Effector CD8-positive, alpha-beta T cell (primary cell): ENCODE measurements at places on chromosomes 1 and 21.

DNA sequence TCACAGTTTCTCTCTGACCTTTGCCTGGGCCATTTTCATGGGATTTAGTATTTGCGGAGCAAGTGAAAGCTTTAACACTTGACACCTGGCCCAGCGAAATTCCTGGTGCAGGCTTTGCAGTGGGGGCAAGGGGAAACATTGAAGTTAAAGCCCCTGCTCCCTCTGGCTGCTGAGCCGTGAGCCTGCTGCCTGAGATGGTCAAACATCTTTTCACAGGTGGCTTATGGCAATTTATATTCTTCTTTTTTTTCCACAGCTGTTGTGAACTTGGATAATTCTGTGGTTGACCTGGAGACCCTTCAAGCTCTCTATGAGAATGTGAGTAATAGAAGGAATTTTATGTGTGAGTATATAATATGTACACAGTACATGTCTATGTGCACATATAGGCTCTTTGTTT is 202.9 kb downstream of the FMN2 start:
- DNase-seq = no peak

GRCh38 chr1:205301205-205301821 is 20.2 kb downstream of the NUAK2 start:
- DNase-seq = no peak

DNA sequence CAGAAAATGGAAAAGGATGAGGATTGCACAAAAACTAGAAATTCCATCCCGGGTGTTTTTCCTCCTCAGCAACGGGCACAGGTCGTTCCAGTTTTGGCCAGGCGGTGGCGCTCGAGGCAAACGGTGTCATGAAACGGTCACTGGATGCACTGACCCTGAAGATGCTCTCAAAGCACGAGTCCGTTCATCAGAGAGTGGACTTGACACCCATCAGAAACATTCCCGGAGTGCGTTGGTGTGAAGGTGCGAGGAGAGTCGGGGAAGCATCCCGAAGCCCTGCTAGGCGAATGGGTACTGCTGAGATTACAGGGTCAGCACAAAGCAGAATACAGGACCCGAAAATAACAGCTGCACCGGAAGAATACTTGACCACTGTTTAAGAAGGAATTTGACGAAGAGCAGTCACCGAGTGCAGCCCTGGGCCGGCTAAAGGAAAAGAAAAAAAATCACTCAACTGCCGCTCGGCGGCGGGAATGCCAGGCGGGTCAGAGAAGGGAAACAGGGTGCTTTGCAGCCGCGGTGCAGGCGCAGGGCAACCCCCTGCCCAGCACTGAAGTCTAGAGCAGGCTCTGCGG is 71.7 kb upstream of the ETS2 start:
- peak; percentile 60 for DNase-seq

GRCh38 chr1:30363031-30363430 is 360.4 kb downstream of the MATN1 start:
- DNase-seq = no peak

DNA sequence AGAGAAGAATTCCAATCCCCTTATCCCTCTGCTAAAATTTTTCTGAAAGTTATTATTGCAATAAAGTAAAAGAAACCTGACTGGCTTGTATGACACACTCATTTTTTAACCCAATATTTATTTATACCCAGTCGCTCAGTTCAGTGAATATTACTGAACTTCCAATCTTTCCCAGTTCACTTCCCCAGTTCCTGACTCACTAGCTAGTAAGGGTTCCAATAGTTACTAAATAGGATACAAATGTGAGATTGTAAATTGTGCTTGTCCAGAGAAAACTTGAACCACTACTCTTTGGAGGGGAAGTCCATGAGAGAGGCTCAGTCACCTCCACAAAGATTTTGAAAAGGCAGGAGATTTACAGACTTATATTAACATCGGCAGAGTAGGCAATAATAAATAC is 31.4 kb downstream of the PRDX6 start:
- DNase-seq = no peak

DNA sequence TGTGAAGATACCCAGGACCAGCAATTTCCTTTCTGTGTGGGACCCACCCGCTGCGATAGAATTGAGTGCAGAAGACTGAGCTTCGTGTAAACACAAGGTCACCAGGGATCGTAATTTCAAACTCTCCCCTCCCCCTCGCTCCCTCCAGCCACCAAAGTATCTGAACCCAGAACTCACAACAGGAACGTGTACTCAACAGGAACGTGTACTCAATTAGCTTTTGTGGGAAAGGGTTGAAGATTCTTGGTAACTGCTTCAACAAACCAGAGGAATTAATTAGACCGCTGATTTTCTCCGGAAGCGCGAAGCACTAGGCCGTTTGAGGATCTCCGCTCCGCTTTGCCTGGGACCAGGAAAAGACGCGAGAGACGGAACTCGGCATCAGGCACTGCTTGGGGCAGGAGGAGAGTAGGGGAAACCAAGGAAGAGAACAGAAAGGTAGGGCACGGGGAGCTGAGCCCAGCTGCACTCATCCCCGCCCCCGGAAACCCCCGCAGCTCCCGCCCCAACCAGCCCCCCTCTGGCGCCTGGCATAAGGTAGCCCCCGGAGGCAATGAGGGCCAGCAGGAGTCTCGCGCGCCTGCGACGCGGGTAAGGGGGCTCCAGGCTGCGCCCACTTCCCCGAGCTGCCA is 453 bp downstream of the DRAM2 start:
- DNase-seq = peak; percentile 69

DNA sequence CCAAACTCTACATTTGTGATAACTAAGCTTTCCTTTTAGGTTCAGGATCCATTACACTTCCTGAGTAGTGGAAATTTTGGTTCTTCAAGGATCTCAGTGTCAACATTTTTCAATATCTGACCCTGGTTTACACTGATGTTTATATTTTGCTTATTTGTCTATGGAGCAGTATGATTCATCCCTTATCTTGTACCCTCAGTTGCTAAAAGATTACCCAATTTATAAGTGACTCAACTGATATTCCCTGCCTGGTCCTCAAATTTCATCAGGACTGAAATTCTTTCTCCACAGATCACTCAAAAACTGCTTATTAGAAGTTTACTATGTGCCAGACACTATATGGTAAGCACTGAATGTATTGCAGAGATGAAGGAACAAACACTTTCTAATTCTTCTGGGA is 139.1 kb upstream of the CHRM3 start:
- no peak for DNase-seq

- no peak for DNase-seq
Observed at GRCh38 chr1:196355206-196355786, 252.9 kb downstream of the KCNT2 start.

- no peak for DNase-seq
Observed at GRCh38 chr1:102879439-102879993, 228.8 kb downstream of the COL11A1 start.

DNA sequence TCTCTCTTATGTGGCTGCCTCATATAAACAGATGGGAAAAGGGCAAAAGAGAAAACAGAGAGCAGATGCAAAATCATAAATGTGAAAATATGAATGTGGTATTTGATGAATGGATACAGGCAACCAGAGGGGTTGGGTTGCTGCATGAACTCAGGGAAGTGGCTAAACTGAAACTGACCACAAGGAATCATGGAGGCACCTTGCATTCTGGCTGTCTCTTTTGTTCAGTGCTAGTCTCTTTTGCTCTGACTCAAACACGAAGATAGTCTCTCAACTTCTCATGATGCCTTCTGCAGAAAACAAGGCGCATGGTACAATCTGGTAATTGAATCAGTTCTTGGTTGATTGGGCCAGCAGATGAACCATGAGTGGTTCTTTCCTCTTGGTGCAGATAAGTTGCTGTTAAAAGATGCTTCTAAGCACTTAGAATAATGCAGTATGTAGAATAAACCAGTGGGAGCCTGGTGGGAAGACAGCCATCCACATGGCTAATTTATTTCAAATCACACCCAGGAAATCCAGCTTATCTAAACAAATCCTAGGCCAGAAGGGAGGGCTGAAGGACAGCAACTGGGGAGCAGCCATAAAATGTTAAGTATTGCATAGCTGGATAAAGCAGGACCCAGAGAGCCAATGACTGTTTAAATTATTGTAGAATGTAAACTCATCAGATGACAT is 64.2 kb downstream of the HLX start:
- no peak for DNase-seq

GRCh38 chr1:153566414-153567371 is 1.0 kb upstream of the S100A2 start:
- DNase-seq = peak; percentile 7

DNA sequence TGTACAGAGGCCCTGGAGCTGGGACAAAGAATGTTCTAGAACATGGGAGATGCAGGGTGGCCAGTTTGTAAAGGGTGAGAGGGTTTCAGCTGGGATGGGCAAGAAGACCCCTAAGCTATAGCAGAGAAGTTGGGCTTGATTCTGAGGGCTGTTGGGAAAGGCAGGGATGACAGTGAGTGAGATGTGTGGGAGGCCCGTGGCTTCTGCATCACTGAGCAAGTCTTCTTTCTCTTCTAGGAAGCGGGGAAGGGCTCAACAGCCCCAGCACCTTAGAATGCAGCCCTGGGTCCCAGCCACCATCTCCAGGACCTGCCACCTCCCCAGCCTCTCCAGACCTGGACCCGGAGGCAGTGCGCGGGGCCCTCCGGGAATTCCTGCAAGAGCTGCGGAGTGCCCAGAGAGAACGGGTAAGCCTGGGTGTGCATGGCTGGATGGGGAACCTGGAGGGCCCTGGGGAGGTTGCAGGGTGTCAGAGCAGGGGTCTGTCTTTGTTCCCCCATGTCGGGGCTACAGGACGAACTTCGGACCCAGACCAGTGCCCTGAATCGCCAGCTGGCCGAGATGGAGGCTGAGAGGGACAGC is 14.8 kb downstream of the MFAP2 start:
- no peak for DNase-seq

GRCh38 chr1:217943361-217943760 is 312.2 kb downstream of the SPATA17 start:
- no peak for DNase-seq

DNA sequence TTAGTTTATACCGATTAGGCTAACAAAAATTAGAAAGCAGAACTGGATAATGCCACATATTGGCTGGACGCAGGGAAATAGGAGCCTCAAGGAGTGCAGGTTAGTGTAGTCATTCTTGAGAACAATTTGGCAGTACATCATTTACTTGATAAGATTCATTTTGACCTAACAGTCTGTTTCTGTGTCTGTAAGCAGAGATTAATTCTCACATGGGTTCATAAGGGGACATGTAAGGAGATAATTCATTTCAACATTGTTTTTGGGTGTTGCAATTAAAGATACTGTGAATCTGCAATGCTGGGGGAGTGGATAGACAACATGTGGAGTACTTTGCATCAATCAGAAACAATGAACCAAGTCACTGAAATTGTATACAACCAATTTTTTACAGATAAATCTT is 32.0 kb downstream of the AGO3 start:
- no peak for DNase-seq

DNA sequence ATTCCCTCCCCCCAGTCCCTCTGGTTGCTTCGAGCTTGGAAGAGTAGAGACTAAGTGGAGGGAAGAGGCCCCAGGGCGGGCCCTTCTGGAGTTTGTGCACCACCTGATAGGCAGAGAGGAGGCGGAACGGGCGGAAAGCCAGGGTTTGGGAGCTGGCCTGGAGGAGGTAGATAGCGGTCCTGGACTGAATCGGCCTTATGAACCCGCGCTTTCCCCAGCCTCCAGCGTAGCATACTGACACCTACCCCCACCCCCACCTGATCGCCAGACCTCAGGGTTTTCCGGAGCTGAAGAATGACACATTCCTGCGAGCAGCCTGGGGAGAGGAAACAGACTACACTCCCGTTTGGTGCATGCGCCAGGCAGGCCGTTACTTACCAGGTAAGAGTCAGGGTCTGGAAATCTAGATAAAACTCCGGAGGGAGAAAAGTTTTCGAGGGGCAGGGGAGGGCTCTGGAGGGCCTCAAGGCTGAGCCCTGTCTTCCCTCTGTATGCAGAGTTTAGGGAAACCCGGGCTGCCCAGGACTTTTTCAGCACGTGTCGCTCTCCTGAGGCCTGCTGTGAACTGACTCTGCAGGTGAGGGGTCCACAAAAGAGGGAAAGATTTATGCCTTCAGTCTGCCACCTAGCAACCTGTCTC is 705 bp downstream of the UROD start:
- no peak for DNase-seq

- no peak for DNase-seq
Observed at GRCh38 chr1:222326006-222326709, 221.7 kb downstream of the HHIPL2 start.

DNA sequence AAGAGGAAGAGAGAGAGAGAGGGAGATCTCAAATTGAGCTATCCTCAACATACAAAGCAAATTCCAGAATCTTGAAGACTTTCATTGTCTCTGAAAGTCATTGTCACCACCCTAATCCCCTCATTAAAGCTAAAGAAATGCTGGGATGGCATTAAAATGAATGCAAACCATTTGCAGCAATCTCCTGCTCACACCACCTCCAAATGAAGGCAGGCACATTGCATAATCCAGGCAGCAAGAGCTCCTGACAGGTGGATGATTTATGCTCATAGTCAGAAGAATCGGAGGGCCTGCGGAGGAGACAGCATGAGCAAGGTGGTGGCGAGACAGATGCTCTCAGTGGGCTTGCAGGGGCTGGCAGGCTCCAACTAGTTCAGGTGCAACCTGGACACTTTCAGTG is 90.2 kb downstream of the ESRRG start:
- no peak for DNase-seq

DNA sequence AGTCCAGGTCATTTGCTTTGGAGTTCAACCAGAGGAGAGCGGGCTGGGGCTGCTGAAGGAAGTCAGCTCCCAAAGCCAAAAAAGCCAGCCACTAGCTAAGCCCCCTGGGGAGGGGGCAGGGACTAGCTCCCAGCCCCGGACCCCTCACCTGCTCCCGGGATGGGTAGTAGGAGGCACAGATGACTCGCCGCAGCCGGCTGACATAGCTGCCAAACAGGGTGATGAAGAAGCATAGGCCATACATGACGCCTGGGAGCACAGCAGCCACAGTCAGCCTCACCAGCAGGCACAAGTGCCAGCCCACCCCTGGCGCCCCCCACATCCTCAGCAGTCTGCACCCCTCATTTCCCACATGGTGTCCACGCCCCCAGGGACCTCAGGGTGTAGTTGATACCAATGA is 7.4 kb downstream of the DCST2 start:
- no peak for DNase-seq

- no peak for DNase-seq
Observed at GRCh38 chr1:22217811-22218460, 75.0 kb upstream of the WNT4 start.

- no peak for DNase-seq
Observed at GRCh38 chr1:28507247-28507645, 1.4 kb downstream of the RCC1 start.

DNA sequence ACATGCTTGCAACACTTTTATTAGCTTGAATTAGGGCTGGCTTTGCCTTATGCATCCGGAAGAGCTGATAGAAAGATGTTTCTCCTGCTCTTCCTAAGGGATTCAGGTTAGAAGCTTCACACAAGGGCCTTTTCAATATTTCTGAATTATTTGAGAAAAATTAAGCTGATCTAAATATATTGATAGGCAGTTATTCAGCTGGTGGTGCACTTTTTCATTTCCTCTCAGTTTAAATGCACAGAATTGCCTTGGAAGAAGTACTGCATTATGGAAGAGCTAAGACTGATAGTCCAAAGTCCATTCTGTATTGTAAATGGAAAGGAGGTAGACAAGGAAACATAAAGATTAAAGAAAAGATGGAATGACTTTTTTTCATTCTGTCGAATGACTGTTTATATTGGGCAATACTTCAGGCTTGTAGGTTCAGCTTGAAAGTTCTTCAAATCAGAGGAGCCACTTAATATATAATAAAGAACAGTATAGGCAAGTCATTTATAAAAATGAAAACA is 398.4 kb upstream of the B3GALT2 start:
- DNase-seq = no peak

GRCh38 chr1:203589171-203589570 is 37.5 kb upstream of the ATP2B4 start:
- no peak for DNase-seq

GRCh38 chr1:95323123-95323522 is 89.1 kb downstream of the RWDD3 start:
- no peak for DNase-seq

- DNase-seq = no peak
Observed at GRCh38 chr1:115929881-115930280, 46.4 kb upstream of the SLC22A15 start.
